ENCODE measurements at places on chromosomes 7 and 10. TPM values are rescaled to one million over a fixed set of nuclear protein-coding genes. Genes with fewer than 3 reads are reported as not detected.

The THSD7A gene
- total RNA-seq, result not detected

DNA sequence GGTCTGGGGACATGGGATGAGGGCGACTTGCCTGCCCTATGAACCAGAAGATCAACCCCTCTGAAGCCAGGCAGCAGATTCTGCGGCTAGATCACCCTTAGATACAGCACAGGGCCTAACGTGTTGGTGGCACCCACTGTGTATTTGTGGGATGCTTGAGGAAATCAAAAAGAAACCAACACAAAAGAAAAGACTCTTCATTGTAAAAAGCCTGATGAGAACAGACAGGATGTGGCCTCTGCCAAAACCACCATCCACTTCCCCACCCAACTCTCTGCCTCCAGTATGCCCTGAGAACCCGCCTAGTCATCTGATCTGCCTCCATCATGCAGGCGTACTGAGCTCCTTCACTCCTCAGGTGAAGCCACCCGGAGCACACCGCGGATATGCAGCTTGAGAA, 97.2 kb upstream of the INSYN2A start:
- peak; percentile 79 for DNase-seq

The OR2A5 gene
- not detected for total RNA-seq

The EGR2 gene
- 0.60 TPM for total RNA-seq

DNA sequence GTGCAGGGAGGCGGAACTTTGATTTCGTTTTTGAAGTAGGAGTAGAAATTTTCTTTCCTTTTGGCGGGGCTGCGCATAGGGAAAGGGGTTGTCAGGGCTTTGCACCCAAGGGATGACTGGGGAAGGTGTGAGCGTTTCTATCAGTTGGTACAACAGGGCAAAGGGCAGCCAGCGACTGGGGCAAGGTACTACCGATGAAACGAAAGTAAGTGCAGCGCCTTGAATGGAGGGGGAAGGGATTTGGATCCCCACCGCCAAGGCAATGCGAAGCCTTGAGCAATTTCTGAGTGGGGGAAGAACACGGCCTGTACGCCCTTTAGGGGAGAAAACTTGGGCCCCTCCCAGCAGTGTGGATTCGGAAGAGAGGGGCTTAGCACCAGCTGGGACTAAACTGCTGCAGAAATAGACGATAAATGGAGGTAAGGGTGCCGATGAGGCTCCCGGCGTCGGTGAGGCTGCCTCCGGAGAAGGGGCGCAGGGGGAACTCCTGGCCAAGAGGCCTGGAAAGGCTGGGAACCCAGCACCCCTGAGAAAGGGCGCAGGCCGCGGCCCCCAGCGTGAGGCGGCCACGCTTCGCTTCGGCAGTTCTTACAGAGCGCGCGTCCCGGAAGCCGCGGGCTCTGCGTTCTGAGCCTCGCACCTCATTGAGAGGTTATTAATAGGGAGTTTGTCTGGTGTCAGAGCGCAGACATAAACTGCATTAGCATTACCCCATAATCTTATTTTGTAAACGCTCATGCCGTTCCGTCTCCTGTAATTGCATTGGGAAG, 10.0 kb upstream of the TLX1 start:
- DNase-seq, result peak; percentile 35

- DNase-seq, result no peak
These were observed 146.3 kb upstream of the NRG3 start for GRCh38 chr10:81728692-81729091.

DNA sequence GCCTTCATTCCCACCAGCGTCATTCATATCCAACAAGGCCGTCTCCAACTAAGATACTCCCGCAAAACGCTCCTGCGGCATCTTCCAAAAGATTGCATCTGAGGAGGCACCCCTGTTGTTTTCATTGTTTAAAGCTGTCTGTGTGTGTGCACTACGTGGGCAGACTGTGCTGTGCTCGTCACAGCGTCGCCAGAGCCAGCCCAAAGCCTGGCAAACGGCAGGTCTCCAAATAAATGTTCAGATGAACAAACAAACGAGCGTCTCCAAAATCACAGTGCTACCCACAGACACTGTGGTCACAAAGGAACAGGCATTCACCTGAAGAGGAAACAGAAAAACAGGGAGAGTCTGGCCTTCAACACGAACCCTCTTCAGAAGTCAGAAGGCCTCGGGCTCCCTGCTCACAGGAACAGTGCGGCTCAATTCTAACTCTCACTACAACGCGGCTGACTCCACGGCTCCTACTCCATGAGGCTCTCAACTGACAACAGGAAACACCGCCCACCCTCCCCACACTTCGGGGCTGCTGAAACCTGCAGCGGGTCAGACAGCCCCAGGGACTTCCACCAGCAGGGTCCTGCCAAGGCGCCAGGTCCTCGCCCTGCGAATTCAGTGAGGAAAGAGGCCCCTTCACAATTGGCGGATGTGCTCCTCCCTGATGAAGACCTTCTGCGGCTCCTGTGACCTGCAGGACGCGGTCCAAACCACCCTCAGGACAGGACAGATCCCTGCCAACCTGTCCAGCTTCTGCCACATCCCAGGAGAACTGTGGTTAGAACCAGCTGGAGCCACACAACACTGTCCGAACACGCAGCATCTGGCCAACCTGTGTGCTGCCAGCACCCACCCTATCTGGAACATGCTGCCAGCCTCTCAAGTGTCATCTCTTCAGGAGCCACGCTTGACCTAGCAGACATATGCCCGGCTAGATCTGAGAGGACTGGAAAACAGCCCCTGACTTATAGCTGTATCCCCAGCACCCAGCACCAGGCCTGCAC, 36.1 kb downstream of the MAD1L1 start:
- DNase-seq, result no peak

- no peak for DNase-seq
These were observed 5.7 kb upstream of the GNAI1 start for GRCh38 chr7:80128918-80129317.

DNA sequence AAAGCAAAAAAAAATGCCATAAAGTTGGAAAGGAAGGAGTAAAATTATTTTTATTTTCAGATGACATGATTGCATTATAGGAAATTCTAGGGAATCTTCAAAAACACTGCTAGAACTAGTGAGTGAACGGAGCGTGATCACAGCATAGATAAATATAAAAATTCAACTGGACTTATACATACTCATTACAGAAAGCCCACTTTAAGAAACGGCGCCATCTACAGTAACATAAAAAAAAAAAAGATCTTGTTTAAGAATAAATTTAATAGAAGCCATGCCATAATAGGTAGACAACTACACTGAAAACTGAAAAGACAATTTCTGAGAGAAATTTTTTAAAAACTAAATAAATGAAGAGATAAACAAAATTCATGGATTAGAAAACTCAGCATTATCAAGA, 623.1 kb upstream of the MGMT start:
- no peak for DNase-seq

DNA sequence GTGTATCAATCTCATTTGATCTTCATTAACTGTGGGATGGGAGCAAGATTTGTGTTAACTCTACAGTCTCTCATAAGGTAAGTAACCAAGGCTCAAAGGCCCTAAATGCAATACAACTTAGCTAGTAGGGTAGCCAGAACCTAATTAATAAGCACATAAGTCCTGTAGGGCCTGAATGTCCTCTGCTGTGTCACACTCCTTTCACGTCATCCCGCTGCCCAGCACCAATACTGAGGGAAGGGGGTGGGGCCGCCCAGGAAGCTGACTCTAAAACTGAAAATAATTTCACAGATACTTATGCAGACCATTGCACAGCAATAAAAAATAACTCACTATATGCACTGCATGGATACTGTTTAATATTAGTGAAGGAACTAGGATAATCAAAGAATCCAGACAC, 13.7 kb downstream of the CCDC6 start:
- DNase-seq, result no peak

DNA sequence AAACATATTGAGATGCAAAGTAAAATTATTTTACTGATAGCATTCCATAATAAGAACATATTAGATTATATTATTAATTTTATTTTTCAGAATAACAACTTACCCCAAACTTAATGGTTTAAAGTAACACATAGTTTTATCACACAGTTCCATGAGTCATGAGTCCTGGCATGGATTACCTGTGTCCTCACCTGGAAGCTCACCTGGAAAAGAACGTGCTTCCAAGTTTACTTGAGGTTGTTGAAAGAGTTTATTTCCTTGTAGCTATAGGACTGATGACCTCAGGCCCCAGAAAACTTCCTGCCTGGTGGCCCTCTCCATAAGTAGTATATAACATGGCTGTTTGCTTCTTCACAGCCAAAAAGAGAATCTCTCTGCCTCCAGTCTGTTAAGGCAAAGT, 254.6 kb downstream of the TFEC start:
- DNase-seq, result no peak

- DNase-seq, result no peak
These were observed 751.1 kb downstream of the GRM8 start for GRCh38 chr7:126501617-126502016.
